HL-60 (cell line): ENCODE measurements at places on chromosomes 16 and 17.
A peak's percentile ranks its signal among the peaks of the same experiment; 100 is the strongest.

DNA sequence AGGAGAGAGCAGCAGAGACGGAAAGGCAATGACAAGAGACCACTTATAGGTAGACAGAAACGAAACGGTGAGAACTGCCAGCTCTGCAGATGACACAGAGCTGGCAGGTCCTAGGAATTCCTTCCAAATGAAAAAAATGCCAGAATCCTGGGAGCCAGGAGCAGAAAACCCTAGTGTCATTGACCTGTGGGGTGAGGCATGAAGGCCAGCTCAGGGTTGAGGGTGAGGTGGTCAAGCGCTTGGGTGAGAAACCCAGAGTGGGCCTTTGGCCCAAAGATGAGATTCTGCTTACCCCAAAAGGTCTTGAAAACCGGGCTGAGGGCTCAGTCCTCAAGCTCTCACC is 9.2 kb downstream of the HIC1 start:
- DNase-seq = no peak

- no peak for DNase-seq
Measured at GRCh38 chr17:70558821-70559220, 389.5 kb downstream of the KCNJ2 start.

DNA sequence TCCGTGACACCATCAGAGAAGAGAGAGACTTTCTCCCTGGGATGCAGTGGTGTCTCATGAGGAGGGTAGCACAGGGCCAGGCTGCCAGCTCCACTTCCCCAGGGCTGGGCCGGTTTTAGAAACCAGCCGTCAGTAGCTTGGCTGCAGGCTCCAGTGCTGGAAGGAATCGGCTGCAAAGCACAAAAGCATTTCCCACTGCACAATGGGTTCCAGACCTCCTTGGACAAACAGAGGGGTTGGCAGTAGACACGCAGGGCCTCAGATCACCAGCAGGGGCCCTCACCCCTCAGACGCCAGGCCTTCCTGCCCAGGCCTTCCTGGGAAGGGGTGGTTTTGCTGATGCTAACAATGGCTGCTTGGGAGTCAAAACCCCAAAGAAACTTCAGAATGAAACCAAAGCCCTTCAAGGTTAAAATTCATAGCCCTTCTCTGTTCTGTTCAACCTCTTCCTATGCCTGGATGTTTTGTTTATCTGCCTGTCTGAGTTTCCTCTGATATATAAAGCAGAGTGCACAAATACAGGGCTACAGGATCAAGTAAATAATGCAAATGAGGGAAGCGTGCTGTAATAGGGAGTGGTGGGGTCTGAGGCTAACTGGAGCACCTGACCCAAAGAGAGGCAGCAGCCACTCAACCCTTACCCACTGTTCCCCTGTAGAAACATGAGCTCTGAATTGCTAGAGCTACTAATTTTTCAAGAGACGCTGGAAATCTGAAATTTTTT is 26.2 kb downstream of the TEKT5 start:
- no peak for DNase-seq

- DNase-seq = no peak
Measured at GRCh38 chr17:16875662-16876061, 96.3 kb downstream of the TNFRSF13B start.

GRCh38 chr16:65414284-65414984 is 292.6 kb upstream of the CDH11 start:
- no peak for DNase-seq

- peak; percentile 95 for DNase-seq
Measured at GRCh38 chr16:17461951-17462729, 8.6 kb downstream of the XYLT1 start.

GRCh38 chr17:8465759-8466158 is 30.1 kb downstream of the NDEL1 start:
- DNase-seq = no peak

- DNase-seq = peak; percentile 63
Measured at GRCh38 chr17:4949321-4950074, 1.2 kb upstream of the PFN1 start.

- peak; percentile 16 for DNase-seq
Measured at GRCh38 chr17:10120749-10121148, 77.7 kb downstream of the GAS7 start.

DNA sequence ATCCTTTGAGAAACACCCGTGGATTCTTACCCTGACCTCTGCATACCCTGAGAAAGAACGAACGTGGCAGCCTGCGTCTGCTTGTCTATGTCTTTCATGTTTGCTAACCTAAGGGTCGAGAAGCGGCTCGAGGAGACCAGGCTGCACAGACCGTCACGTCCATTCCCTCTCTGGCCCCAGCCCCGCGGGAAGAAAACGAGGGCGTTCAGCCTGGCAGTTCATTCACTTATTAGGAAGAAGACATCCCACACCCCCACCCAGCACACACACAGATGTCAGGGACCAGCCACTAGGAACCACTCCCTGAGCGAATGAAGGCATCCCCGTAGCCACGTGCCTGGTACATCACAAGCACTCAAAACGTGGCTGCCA is 655 bp upstream of the MTHFSD start:
- DNase-seq = no peak

- DNase-seq = no peak
Measured at GRCh38 chr16:20622498-20622870, 46.3 kb upstream of the ACSM2B start.

- DNase-seq = no peak
Measured at GRCh38 chr17:13005530-13005929, 12.3 kb downstream of the ELAC2 start.

DNA sequence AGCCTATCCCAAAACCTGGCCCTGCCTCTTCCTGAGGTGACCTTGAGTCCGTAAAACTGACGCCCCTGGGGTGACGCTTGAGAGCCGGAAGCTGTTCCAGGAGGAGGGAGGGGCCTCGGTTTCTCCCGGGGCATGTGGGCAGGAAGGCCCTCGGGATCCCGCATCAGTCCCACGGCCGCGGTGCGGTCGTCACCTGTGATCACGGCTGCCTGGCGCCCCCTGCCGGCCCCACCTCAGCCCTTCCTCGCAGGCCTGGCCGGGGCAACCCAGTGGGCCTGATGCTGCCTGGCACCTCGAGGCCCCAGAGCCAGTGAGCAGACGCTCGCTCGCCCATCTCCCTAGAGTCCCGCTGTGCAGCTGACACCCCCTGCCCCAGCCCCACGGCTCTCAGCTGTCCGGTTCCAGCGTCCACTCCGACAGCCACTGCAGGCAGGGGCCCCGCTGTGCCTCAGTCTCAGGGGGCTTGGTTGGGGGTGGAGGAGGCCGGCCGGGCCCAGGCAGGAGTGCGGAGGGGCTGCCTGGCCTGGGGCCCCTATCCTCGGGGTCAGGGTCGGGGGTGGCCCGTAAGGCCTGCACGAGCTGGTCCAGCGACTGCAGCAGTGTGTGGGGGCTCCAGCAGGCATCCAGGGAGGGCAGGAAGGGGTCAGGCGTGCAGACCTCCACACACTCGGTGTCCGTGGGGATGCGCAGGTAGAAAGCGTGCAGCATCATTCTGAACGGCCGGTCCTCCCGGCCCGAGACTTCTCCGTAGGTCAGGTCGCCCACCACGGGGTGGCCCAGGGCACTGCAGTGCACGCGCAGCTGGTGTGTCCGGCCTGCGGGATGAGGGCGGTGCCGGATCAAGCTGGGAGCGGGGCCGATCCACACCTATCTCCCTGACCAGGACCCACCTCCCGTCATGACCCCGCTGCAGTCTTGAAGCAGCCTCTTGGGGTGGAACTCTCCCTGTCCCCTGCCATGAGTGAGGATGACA is 2.3 kb downstream of the RPUSD1 start:
- DNase-seq = no peak

GRCh38 chr17:32722733-32723132 is 154.2 kb downstream of the MYO1D start:
- DNase-seq = no peak

DNA sequence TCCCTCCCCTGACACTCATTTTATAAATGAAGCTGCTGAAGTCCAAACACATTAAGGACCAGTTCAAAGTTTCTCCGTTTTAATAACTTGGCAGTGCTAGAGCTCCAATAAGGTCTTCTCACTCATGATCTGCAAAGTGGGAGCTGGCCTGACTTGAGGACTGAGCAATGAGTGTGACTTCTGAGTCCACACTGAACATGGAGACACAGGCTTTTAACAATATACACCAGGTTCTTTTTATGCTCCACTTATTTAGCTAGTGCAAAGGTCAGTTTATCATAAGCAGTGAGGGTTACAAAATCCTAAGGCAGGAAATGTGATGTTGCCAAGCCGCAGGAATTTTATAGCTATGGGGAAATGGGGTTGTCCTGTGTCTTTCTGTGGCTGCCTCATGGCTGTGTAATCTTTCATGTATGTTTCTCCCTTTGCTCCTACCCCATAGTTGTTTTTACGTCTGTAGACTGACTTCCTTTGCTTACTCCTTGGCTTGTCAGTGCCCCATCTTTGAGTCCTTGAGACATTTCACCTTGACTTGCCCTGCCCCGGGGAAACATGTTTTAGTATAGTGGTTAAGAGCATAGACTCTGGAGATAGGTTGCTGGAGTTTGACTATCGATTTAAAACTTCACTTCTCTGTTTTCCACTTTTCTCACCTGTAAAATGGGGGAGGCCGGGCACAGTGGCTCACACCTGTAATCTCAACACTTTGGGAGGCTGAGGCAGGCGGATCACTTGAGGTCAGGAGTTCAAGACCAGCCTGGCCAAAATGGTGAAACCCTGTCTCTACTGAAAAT is 12.2 kb upstream of the MMD start:
- DNase-seq = no peak

GRCh38 chr16:82197540-82198240 is 27.7 kb upstream of the MPHOSPH6 start:
- DNase-seq = no peak

GRCh38 chr16:52191531-52192134 is 355.3 kb downstream of the TOX3 start:
- peak; percentile 38 for DNase-seq

DNA sequence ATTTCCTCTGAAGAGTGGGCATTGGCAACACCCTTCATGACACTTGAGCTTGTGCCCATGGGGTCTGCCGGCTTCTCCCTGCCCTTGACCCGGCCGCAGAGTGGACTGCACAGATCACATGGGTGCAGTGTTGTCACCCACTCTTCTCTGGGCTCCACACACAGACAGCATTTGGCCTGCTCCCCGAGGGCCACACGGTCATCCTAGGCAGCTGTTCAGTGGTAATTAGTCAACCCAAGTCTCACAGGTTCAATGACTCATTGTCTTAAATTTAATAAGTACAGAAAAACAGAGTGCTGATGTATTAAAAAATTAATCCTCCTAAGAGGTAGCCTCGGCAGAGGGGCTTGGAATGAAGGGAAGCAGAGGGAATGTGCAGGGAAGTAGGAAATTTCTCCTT is 204.8 kb downstream of the MSI2 start:
- no peak for DNase-seq

DNA sequence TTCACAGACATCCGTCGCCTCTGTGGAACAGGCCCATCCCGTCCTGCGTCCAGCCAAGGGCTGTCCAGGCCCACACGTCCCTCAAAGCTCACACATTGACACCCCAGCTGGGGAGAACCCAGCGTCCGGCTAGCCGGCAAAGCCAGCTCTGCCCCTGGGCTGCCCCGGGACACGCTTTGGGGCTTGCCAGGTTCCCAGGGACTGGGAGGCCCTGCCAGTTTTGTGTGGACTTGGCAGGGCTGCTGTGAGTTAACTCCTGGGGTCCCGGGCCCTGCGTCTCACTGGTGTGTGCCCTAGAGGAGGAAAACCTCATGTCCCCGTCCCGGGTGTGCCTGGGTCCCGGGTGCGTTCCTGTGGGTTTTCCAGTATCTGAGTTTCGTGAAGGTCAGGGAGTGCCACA is 6.3 kb downstream of the SOX8 start:
- no peak for DNase-seq

GRCh38 chr17:35373534-35373983 is at the start of gene SLFN11:
Gene SLFN11, minus strand, starts transcription at chr17:35373621. Its CDS starts 9,814 bp downstream, at chr17:35363807.
- DNase-seq = peak; percentile 92

DNA sequence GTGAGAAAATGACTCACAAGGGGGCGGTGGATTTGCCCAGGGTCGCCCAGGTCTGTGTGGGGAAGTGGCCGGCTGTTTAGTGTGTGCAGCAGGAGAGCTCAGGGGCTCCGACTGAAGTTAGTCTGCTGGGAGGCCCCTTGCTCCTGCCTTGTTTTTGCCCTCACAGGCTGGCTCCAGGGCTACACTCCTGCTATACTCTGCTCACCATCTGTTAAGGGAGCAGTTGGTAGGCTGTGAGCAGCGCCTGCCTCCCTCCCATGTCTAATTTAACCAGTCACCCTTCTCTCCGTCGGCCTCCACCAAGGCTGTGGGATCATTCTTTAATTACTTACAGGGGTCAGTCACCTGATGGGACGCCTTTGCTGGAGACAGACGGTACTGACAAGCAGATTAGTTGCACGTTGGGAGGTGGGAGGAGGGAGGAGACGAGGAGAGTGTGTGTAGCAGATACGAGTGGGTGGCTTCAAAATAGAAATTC is 35.5 kb downstream of the KSR1 start:
- no peak for DNase-seq

GRCh38 chr17:69711541-69711940 is 297.0 kb downstream of the MAP2K6 start:
- DNase-seq = no peak

- DNase-seq = peak; percentile 14
Measured at GRCh38 chr17:18217412-18218015, 7.9 kb upstream of the LLGL1 start.

- no peak for DNase-seq
Measured at GRCh38 chr16:85123891-85124635, 11.8 kb upstream of the CIBAR2 start.

GRCh38 chr16:25172831-25173230 is 43.9 kb upstream of the AQP8 start:
- no peak for DNase-seq

- DNase-seq = no peak
Measured at GRCh38 chr17:28204751-28205150, 114.2 kb upstream of the TMEM97 start.

GRCh38 chr17:34386697-34387550 is 23.9 kb upstream of the CCL1 start:
- DNase-seq = no peak

DNA sequence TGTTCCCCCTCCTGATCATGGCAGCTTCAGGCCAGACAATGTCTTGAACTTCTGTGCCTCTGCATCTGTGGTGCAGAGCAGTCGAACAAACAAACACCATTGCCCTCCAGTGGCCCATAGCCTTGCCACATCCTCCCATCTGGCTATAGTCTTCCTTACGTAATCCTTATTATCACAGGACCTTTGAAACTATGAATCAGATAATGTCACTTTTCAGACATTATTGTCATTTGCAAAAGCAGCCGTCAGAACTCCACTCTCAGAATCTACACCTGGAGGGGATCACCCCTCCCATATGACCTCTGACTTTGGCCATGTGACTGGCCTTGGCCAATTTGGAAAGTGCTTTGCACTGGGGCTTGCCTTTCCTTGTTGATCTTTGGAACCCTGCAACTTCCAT is 387.3 kb downstream of the MAF start:
- DNase-seq = no peak
